Stimulated activated CD8-positive, alpha-beta memory T cell treated with anti-CD3 and anti-CD28 coated beads, Interleukin-4, amount 100 ng/mL, for 24 hours (primary cell): ENCODE measurements at places on chromosomes 1 and 21.

DNA sequence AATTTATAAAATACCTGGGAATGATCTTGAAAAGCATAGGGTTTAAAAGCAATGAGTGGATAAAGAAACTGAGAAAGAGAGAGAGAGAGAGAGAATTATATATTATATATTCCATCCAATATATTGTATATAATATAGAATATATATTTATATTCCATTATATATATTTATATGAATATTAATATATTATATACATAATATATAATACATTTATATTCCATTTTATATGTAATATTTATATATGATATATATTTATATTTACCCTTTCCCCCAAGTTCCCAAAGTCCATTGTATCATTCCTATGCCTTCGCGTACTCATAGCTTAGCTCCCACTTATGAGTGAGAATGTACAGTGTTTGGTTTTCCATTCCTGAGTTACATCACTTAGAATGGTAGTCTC, 69.9 kb upstream of the SLC35F3 start:
- DNase-seq, result no peak

DNA sequence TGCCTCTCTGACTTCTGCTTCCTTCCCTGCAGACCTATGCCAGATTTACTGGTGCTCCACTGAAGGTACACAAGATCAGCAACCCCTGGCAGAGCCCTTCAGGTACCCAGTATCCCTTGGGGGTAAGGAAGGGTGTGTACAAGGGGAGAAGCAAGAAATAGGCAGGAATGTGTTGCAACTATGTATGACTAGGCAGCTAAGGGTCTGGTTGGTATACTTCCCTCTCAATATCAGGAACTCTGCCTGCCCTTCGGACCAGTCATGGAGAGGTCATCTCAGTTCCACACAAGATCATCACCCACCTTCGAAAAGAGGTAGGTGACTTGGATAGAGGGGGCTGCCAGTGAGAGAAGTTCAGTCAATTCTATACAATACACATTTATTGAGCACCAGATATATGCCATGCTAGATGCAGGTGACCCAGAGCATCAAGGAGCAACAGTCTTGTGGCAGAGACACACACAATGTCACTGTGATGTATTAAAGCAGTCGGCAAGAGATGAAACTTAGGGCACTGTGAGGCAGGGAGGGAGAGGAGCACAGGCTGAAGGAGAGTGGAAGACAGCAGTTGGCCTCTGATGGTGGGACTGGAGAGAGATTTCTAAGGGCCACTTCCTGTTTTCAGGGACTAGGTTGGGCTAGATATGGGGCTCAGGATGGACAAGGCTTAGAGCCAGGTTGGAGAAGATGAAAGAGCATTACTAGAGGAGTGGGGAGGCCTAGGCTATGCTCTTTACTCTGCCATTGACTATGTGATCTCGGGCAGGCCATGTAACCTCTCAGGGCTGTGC, 2.0 kb downstream of the MTX1 start:
- DNase-seq, result no peak

GRCh38 chr1:114558544-114558943, 22.9 kb downstream of the BCAS2 start:
- DNase-seq, result no peak

DNA sequence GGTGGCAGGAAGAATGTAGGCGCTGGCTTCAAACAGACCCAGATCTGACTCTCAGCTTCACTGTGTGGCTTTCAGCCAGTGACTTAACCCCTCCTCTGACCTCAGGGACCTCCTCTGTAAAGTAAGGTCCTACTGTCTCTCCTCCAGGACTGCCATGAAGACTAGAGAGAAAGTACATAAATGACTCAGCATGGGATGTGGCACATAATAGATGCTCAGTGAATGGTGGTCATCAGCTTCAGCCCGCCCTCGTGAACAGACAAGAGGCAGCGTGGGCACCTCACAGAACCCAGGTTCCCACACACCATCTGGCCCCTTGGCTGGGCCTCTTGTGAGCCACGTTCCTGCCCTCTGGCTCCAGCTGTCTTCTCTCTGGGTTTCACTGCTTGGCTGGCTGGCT, 126.0 kb downstream of the SYF2 start:
- no peak for DNase-seq

GRCh38 chr1:153616144-153616916, at the start of gene S100A14:
Gene S100A14 (minus strand): TSS chr1:153616325. CDS start chr1:153615858, 467 bp downstream.
- DNase-seq, result no peak

DNA sequence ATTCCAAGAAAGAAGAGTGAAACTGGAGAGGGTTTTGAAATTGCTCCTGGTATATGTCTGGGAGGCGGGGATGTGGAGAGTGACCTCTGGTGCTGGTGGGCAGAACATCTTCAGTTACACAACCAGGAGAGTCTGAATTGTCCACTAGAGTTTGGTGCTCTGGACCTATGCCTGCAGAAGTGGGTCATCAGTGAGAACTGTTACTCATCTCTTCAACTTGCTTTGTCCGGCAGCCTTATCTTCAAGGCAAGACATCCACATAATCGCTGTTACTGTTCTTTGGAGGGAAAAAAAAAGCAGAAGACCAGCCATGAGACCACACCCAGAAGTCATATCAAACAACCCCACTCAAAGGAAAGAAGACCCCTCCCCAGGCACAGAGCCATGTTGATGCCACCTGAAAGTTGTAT, 14.9 kb downstream of the SH2D1B start:
- no peak for DNase-seq

DNA sequence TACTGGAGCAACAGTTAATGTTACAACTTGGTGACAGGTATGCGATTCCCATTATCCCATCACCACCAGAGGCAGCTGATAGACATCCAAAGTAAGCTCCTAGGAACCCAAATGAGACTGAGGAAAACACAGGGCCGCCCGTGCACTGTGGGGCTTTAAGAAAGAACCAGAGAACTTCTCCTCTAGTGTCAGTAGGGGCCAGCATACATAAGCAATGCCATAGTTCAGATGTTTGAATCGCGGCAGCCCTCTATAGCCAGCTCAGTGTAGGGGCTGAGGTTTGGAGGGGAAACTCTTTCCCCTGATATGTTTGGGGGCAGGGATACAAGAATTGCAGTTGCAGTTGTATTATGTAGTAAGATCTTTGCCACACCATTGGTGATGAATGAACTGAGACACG, 593.3 kb upstream of the NCAM2 start:
- DNase-seq, result no peak

GRCh38 chr1:18246543-18246942, 138.9 kb downstream of the IGSF21 start:
- DNase-seq, result no peak

DNA sequence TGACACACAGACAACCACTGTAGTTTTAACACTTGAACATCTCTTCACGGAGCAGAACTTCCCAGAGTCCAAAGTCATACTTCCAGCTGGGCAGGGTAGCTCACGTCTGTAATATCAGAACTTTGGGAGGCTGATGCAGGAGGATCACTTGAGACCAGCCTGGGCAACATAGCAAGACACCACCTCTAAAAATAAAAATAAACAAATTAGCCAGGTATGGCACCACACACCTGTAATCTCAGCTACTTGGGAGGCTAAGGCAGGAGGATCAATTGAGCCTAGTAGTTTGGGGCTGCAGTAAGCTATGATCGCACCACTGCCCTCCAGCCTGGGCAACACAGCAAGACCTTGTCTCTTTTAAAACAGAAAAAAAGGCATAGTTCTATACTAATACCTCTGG, 24.3 kb upstream of the EFHD2 start:
- DNase-seq, result no peak

DNA sequence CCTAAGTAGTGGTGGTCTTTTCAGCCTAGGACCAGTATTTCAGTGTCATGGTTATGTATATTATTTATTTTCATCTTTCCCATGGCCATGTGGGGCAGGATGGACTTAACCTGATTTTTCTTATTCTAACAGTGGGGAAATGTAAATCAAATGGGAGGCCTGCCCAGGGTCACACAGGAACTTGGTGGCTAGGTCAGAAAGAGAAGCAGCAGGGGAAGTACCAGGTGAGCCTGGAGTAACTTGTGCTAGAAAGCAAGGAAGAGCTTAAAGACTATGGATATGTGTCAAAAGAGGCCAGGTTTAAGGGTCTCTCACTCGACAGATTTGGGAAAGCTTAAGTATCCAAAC, 936 bp downstream of the ZFP69B start:
- DNase-seq, result no peak

GRCh38 chr1:206737729-206738201, 32.8 kb upstream of the IL19 start:
- no peak for DNase-seq

- no peak for DNase-seq
These were observed 10.6 kb downstream of the PLXNA2 start for GRCh38 chr1:208233546-208233945.

- DNase-seq, result no peak
These were observed 282.6 kb upstream of the DPYD start for GRCh38 chr1:98203466-98203865.

DNA sequence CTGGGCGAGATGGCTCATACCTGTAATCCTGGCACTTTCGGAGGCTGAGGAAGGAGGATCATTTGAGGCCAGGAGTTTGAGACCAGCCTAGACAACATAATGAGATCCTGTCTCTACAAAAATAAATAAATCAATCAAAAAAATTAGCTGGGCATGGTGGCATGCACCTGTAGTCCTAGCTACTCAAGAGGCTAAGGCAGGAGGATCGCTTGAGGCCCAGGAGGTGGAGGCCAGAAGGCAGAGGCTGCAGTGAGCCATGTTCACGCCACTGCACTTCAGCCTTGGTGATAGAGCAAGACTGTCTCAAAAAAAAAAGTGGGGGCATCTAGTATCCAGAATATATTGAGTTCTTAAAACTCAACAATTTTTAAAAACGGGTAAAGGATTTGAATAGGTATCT, 6.0 kb downstream of the TUT4 start:
- no peak for DNase-seq

DNA sequence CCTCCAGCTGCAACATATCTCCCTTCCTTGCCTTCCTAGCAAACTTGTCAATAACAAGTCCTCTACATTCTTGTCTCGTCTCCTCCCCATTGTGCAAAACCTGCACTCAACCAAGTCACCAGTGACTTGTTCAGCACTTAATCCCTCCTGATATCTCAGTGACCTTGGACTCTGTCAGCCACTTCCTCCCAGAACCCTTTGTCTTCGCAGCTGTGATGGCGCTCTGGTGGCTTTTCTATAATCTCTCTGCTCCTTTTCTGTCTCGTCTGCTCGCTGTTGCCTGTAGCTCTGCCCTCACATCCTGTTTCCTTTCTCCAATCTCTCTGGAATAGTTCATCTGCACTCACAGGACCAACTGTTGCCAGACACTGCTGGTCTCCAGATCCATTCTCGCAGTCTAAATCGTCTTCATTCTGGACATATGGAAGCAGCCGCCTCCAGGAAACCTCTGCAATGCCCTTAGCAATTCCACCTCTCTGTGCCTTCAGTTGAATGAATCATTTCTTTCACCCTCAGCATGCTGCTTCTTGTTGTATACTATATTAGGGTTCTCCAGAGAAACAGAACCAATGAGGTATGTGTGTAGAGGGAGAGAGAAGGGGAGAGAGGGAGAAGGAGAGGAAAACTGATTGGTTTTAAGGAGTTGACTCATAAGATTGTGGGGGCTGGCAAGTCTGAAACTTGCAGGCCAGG, 17.4 kb upstream of the IFNAR2 start:
- DNase-seq, result no peak

DNA sequence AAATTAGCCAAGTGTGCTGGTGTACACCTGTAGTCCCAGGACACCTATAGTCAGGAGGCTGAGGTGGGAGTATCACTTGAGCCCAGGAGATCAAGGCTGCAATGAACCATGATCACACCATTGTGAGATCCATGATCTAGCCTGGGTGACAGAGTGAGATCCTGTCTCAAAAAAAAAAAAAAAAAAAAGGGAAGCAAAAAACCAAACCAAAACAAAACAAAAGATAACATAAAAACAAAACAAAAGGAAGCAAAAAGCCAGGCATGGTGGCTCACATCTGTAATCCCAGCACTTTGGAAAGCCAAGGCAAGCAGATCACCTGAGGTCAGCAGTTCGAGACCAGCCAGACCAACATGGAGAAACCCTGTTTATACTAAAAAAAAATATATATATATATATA, 9.4 kb upstream of the AKR1A1 start:
- no peak for DNase-seq

GRCh38 chr1:151774256-151774922, 11.1 kb upstream of the MRPL9 start:
- DNase-seq, result no peak

- DNase-seq, result no peak
These were observed 2.7 kb downstream of the PSMG1 start for GRCh38 chr21:39180429-39181019.

DNA sequence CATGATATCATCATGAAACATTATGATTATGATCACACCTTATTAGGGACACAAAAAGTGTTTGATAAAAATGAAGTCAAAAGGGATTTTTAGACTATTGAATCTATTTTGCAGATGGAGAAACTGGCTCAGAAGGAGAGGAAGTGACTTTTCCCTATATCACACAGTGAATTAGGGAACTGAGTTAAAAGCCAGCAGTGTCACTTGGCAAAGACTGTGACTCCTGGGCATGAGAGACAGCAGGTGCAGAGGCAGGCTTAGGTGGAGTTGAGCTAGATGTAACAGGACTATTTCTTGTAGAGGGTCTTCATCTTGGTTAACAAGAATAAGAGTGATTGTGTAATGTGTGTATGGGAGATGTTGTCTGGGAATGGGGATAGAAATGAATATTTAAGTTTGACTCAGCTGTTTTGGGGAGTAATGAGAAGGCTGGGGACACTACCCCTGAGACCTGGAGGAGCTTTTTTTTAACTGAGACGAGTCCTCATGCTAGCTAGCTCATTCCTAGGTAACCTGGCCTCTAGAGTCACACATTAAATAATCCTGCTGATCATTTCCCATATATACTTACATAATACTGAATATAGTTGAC, 1.0 kb upstream of the CD84 start:
- no peak for DNase-seq

DNA sequence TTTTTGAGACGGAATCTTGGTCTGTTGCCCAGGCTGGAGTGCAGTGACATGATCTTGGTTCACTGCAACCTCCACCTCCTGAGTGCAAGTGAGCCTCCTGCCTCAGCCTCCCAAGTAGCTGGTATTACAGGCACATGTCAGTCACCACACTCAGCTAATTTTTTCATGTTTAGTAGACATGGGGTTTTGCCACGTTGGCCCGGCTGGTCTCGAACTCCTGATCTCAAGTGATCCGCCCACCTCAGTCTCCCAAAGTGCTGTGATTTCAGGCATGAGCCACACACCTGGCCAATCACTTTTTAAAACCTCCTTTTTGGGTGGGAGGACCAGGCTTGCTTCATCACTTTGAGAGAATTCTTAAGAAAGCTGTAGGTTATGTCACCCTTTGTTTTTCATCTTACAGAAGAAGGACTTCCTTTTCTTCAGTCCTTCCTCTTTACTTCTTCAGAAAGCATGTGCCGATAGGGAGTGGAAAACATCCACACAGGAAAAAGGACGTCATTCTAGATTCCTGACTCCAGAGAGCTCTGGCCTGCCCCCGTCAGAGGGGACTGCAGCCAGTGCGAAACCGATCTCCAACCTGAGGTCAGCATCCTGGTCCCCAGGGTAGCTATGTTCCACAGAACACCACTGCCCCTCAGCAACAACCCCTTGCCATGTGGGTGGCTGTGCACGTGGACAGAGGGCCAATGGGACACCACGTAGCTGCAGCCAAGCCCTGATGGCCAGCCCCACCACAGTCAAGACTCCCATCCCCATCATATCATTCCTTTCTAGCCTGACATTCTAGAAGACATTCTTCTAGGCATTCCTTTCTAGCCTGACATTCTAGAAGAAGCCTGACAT, 21.9 kb downstream of the NCF2 start:
- DNase-seq, result no peak

- no peak for DNase-seq
These were observed 28.6 kb upstream of the AK5 start for GRCh38 chr1:77253211-77253610.
